ENCODE measurements at places on chromosomes 1 and 21.

DNA sequence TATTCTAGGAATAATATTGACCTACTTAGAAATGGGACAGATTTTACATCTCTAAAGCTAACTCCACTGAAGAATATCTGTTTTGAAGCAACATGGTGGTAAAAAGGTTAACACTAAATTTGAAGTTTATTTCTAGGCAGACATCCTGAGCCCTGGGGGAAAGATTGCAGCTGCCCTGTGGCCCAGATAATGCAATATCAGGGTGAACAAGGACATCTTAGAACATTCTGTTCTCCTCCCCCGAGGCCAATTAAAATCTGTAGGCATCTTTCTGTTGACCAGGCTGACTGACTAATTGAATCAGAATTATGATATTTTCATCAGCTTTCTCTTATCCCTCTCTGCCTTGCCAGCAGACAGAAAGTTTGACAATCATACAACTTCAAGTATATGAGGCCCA is 149.8 kb upstream of the DUSP10 start:
- ATAC-seq = no peak

- ATAC-seq = peak; percentile 77
Measured at GRCh38 chr1:47725992-47726855, 271.0 kb downstream of the TRABD2B start.

- no peak for ATAC-seq
Measured at GRCh38 chr1:220430059-220430458, 97.9 kb upstream of the MARK1 start.

DNA sequence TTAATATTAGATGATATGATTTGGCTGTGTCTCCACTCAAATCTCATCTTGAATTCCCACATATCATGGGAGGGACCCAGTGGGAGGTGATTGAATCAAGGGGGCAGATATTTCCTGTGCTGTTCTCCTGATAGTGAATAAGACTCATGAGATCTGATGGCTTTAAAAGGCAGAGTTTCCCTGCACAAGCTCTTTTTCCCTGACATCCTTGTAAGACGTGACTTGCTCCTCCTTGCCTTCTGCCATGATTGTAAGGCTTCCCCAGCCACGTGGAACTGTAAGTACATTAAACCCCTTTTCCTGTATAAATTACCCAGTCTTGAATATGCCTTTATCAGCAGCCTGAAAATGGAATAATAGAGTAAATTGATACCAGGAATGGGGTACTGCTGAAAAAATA is 13.3 kb upstream of the F13B start:
- no peak for ATAC-seq

DNA sequence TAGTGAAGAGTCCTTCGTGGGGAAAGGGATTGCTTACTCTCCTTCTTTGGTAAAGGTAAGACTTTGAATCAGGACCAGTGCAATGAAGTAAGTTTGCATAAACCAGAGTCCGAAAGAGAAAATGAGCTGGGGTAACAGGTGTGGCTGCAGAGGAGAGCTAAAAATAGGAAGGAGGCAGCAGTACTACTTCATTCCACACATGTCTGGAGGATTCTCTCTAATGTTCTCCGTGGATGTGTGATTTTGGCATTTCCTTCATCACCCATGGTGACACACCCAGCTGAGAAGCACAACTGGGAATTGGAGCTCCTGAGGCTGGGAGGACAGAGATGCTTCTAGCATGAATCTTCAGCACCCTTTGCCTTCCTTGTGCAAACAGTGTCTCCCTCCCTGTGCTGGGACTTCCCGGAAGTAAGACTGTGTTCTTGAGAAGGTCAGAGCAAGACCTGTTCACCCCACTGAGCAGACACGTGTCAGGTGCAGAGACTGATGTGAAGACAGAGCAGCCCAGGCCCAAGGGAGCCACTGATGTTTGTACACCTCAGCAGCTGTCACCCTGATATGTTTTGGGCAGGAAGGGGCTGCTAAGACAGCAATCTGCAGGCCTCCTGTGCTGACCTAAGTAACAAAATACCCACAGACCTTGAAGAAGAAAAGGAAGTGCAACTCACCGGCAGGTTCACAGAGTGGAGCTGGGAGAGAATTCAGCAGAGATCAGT is 13.3 kb downstream of the FCRL1 start:
- ATAC-seq = peak; percentile 99

- ATAC-seq = no peak
Measured at GRCh38 chr1:217471403-217471802, 159.5 kb downstream of the GPATCH2 start.

- ATAC-seq = no peak
Measured at GRCh38 chr1:181187337-181188126, 99.0 kb downstream of the IER5 start.

DNA sequence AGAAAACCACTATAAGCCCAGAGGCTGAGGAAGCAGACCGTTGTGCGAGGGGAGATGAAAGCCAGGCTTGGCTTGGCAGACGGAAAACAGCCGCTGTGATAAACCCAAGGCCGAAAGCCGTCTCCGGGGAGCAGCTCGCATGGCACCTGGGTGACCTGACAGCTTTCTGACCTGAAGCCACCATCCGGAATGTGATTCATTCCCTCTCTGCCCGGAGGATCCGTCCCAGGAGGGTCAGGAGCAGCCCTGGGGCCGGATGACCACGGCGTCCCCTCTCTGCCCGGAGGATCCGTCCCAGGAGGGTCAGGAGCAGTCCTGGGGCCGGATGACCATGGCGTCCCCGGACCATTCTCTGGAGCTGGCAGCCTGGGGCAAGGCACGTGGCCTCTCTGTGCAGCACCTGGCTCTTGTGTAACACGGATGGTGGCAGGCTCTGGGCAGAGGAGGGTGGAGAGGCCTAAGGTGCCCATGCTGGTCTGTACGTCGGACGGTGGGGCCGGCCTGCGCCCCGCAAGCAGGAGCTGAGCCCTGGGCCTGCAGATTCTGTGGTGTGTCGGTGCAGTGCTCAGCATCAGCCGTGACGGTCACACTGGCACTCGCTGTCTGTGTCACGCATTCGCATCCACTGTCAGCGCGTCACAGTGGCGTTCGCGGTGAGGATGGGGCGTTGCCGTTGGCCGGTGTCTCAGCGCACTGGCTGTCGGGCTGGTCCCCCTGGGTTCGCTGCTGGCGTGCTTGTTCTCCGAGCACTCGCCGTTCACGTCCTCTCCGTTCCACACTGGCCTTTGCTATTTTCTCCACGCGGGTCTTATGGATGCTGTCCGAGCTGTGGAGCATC is 50.3 kb downstream of the SLX9 start:
- ATAC-seq = no peak

GRCh38 chr1:241706967-241707366 is 54.9 kb downstream of the WDR64 start:
- ATAC-seq = no peak

DNA sequence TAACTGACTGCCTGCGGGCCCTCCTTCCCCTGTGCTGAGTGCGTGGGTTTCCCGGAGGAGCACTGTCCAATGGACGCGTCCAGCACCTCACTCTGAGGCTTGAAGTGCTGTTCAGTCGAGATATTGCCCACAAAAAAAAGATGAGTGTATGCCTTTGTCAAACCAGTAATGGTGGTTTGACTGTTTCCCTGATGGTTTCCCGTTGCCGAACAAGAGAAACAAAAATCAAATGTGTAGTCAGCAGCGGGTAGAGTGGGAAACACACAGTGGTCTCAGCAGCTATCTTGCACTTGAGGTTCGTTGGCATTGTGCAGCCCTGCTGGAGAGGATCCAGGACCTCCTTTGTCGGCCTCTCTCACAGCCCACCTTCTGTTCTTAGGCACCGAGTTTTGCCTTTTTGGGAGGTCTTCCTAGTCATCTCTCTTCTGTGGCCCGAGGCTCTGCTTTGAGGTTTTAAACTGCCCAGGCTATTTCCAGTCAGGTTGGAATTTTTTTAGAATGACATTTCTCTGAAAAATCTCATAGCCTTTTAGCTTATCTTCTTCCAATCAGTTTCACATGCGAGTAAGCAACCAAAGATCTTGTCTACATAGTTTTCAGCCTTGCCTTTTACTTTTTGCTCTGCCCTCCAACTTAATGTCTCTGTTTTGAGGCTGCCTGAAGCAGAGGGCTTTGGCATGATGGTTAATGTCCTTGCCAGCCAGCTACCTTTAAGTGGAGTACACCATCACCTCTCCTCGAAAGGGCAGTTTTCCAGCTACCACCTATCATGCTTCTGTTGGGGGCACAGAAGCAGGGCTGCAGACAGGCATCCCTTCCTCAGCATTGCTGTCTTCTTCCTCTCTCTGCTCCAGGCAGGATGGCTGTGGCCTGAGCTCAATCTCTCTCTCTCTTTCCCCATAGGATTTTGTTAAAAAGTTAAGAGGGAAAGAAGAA is 132.3 kb downstream of the URB2 start:
- no peak for ATAC-seq

DNA sequence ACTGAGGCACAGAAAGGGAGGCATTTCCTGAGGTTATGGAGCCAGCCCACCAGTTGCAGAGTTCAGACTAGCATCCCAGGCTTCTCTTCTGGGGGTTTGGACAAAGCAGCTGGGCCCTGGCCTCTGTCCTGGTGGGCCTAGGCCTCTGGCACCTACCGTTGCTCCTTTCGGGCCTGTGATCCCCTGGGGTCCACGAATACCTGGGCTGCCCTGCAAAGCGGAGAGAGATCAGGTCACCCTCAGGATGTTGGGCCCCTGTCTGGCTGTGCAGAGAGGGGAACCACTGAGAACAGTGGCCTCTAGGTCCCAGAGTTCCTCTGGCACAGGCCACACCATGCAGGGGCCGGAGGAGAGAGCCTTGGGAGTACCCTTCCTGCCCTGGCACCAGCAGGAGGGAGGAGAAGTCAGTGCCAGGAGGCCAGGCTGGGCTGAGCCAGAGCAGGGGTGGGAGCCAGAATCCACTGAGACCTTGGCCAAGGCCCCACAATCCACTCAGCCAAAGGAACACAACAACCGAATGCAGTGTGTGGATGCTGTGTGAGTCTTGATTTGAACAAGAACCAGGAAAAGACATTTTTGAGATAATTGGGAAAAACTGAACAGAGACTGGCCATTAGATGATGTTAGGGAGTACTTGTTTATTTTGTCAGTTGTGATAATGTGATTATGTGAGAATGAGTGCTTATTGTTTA is 8.9 kb downstream of the COL9A2 start:
- ATAC-seq = no peak

DNA sequence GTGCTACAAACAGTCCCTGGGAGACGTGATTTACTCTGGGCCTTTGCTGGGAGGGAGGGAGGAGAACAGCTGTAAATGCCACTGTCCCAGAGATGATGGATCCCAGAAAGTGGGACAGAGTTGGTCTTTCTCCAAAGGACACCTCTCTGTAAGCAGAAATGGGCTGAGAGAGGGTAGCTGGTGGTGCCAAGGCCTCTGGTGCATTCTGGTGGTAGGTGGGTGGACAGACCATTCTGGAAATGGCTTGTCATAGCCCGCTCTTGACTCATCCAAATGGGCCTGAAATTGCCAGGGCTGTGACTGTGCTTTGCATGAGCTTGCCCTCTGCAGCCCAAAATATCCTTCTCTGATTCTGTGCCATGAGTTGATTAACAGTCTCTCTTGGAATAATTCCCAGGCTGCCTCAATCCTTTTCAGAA is 36.1 kb downstream of the CCDC185 start:
- ATAC-seq = no peak

- no peak for ATAC-seq
Measured at GRCh38 chr1:17874231-17874630, 119.1 kb downstream of the ACTL8 start.

- no peak for ATAC-seq
Measured at GRCh38 chr1:76070538-76070937, 4.0 kb upstream of the ST6GALNAC3 start.

DNA sequence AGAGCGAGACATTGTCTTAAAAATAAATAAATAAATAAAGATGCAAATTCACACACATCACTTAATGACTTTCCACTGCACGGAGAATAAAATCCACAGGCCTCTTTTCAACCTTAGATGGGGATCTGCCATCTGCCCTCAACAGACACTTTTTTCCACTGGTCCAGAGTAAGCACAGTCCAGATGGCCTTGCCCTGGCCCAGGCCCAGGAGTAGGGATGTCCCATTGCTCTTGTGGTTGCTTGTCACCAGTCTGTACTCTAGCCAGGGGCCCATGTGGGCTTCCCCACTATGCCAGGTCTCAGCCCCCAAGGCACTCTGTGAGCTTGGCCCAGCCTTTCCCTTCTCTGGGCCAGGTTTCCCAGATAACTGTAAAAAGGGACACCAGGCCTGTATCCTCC is 17.4 kb downstream of the PLOD1 start:
- ATAC-seq = no peak

GRCh38 chr1:111448482-111448917 is 556 bp downstream of the WDR77 start:
- peak; percentile 68 for ATAC-seq

DNA sequence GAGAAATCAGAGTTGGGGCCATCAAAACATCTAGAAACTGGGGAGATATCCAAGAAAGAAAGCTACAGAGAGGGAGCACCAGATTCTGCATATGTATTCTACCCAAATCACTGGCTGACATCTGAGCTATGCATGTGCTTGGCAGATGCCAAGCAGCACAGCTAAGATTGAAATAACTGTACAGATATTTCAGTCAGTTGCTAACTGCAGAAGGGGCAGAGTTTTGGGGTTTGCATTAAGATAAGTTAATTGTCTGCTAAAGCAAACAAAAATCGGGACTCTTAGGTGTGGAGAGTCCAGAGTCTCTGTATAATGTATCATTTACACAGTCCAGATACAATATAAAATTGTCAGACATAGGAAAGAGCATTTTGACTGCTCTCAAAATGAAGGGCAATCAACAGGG is 437.1 kb downstream of the PTBP2 start:
- ATAC-seq = no peak

- no peak for ATAC-seq
Measured at GRCh38 chr1:70034403-70034802, 171.0 kb downstream of the LRRC40 start.

GRCh38 chr1:198772626-198773025 is 133.8 kb downstream of the PTPRC start:
- no peak for ATAC-seq

Measured in stimulated activated memory B cell treated with anti-CD40 and anti-IgM and Interleukin-4, amounts not matched to agents 10 μg/mL and 1 μg/mL and 100 μg/mL, for 72 hours (primary cell).